ENCODE measurements at places on chromosomes 5 and 9.
A peak's percentile ranks its signal among the peaks of the same experiment; 100 is the strongest.

DNA sequence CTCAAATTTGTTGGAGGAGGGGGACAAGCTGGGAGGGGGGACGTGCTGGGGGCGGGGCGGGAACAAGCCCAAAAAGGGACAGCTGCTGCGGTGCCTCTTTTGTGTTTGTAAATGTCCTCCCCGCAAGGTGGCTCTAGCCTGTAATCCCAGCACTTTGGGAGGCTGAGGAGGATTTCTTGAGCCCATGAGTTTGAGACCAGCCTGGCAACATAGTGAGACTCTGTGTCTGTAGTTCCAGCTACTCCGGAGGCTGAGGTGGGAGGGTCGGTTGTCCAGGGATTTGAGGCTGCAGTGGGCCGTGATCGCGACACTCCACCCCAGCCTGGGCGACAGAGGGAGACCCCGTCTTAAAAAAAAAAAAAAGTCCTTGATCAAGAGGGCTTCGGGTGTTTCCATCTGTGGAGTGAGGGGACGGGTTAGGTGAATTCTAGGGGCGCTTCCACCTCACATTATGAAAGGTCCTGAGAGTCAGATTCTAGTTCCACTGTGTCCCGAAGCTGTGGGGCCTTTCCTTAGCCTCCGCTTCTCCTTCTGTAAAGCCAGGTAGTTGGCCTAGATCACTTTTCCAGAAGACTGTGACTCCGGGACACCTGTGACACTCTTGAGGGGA, 779 bp upstream of the CTNNA1 start:
- peak; percentile 20 for DNase-seq

GRCh38 chr5:65055938-65056337, 287.2 kb downstream of the CWC27 start:
- no peak for DNase-seq

- DNase-seq: no peak
Measured at GRCh38 chr5:173881811-173882575, 6.2 kb upstream of the CPEB4 start.

DNA sequence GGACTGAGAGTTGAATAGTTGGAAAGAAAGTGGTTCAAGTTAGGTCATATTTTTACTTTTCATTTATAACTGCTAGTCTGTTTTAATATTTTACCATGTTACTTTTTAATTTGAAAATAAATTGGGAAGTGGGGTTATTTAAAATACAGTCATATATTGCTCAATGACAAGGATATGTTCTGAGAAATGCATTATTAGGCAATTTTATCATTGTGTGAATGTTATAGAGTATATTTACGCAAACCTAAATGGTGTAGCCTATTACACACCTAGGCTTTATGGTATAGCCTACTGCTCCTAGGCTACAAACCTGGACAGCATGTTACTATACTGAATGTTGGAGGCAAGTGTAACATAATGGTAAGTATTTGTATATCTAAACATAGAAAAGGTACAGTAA, 5.2 kb downstream of the CCDC152 start:
- no peak for DNase-seq

- DNase-seq: no peak
Measured at GRCh38 chr5:100448111-100448528, 87.1 kb upstream of the FAM174A start.

DNA sequence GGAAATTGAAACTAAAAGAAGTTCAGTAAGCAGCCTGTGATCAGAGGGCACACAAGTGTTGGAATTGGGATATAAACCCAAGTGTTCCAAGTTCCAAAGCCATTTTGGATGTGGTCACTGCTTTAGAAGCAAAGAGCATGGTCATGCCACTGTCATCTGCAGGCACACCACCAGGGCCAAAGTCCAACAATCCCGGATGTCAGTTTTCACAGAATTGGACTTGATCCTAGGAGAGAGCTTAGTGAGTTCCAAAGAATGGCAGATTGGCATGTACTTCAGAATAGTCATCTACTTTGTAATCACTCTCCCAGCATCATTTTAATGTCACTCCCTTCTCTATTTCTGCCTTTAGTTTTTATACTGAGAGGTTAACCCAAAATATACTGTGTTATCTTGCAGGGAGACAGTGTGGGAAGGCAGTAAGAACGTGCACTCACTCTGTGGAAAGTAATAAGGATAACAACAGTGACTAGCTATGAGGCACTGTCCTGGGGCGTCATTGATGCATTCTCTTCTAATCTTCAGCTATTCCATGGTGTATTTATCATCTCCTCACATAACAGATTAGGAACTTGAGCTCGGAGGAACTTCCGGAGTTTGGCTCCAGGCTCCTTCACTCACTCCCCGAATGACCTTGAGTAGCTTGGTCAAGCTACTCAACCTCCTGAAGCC, 388.0 kb downstream of the ACTL7B start:
- DNase-seq: no peak

DNA sequence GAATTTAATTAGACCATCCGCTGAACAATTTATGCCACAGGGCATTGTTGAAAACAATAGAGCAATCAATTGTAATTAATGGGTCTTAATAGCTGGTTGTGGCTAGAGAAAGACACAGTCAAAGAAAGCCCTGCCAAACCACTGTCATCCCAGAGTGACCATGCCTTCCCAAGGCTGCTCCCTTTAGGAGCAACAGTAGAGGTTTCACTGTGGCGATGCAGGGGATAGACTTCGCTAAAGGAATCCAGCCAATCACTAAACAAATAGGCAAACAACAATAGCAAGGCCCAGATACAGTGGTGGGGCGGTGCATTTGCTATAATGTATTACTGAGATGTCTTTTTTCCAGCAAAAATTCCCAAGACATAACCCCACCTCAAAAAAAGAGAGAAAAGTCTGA, 87.8 kb upstream of the SLC27A6 start:
- DNase-seq: no peak

Data from left ventricle myocardium inferior (tissue), 1 donor.